ENCODE measurements at places on chromosomes 6 and 20. TPM values are rescaled to one million over a fixed set of nuclear protein-coding genes. Genes with fewer than 3 reads are reported as not detected.

DNA sequence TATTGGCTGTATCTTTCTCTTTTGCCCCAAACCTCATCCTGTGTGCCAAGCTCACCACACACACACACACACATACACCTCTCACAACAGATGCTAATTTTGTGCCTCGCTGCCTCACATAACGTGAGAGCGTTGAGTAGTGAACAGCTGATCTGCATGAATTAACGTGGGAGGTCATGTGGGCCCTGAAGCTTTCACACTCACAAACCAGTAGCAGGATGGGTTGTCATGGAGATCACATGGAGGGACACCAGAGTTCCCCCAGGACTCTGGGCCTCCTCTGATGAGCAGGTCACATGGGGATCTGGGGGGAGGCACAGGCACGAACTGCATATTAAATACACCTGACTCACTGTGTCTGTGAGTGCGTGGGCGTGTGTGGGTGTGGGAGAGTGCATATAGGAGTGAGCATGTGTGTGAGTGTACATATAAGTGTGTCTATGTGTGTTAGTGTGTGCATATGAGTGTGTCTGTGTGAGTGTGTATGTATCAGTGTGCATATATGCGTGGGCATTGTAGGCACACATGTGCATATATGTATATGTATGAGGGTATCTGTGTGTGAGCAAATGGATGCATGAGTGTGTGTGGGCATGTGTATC, 62.7 kb upstream of the SULF2 start:
- no peak for DNase-seq

DNA sequence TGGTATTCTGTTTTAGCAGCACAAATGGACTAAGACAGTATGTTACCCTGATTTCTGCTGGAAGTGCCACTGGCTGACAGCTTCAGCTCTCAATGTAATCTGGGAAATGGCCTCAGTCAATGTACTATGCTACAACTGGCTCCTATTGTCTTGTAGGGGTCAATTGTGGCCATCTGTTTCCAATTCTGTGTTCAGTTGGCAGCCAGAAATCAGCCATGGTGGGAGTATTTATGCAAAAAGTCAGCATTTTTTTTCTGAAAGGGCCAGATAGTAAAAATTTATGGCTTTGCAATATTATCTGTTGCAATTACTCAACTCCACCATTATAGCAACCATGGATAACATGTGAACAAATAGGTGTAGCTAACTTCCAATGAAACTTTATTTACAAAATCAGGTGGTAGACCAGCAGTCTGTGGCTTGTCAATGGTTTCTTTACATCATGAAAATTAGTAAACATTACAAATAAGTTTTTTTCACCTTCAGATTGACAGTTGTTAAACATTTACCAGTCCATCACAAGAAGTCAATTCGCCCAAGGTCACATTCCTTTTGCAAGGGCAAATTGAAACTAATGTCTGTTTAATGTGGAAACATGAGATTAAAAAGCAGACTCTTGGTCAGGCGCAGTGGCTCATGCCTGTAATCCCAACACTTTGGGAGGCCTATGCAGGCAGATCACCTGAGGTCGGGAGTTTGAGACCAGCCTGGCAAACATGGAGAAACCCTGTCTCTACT, 58.3 kb upstream of the TSHZ2 start:
- DNase-seq: no peak

GRCh38 chr6:106069478-106069877, 16.7 kb upstream of the PRDM1 start:
- DNase-seq: peak; percentile 83

DNA sequence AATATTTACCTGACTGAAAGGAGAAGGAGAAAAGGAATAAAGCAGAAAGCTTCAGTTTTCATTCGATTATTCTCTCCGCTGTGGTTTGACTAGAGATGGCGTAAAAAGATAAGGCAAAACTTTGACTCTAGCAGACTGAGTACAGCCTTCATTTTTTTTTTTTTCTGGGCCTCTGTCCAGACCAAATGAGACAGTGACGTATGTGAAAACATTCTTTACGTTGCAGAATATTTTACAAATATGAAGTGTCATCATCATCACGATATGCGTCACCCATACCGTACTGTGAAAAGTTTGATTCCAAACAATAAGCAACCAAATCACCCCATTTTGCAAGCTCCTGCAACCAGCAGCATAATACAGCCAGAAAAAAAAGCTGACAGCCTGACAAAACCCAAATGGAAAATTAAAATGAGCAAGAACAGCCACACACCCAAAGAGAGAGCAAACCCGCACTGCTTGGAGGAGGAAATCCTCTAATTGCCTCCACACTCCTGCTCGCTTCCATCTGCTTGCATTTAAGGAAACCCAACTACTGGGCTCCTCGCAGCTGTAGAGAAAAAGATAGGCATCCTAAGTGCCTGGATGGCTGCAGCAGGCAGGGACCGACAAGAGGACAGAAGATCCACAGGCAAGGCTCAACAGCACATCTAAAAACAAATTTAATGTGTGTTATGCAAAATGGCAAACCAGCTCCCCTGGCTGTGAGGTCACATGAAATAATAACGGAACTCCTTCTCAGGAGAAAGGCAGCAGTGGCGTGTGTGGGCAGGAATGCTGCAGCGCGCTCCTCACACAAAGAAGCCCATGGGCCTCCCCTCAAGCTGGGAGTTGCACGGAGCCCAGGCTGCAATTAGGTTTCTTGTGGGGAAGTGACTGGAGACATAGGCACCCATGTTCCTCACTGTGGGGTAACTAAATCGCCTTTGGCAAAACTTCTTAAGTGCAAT, 113.1 kb downstream of the FYN start:
- no peak for DNase-seq

DNA sequence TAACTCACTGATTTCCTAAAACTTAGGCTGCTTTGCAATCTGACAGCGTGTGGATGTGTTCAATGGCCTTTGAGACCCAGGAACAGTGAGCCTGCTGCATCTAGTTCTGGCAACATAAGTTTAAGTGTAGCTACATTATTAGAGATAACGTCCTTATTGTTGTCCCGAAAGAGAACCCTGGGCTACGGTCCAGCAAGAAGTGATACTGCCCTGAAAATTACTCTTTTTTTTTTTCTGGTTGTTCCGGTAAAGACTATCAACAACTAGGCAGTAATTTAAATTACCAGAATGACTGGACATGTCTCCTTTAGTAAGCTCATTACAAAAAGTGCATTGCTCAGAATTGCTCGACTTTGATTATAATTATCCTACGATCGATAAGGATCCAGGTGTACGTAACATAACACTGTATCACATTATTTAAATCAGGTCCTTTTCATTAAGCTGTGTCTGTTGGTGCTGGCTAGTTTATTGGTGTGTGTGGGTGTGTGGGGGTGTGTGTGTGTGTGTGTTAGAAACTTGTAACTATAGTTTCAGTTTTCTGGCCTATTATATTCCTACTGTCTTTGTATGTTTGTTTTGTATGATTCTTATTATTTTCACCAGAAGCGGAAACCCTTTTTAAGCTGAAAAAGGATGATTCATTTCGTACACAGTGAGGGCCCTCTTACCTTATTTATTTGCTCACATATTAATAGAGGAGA, 3.0 kb downstream of the TSHZ2 start:
- peak; percentile 36 for DNase-seq

DNA sequence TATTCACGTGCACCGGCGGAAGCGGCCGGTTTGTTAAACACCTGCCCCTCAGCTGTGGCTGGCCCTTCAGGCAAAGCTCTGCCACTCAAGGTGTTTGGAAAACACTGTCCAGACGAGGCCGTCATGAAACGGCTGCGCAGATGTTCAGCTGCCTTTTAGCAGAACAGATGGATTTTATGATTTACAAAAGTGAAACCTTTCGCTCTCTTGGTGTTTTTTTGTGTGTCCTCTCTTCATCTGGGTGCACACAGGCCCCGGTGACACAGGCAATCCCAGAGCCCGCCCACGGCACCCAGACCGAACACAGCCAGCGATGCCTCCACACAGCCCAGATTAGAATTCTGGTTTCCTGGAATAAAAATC, 397.0 kb downstream of the SMOC2 start:
- DNase-seq: no peak

GRCh38 chr6:145151624-145152023, 583.7 kb downstream of the EPM2A start:
- no peak for DNase-seq

Gene ATP6V1G2
- 0.80 TPM for total RNA-seq

DNA sequence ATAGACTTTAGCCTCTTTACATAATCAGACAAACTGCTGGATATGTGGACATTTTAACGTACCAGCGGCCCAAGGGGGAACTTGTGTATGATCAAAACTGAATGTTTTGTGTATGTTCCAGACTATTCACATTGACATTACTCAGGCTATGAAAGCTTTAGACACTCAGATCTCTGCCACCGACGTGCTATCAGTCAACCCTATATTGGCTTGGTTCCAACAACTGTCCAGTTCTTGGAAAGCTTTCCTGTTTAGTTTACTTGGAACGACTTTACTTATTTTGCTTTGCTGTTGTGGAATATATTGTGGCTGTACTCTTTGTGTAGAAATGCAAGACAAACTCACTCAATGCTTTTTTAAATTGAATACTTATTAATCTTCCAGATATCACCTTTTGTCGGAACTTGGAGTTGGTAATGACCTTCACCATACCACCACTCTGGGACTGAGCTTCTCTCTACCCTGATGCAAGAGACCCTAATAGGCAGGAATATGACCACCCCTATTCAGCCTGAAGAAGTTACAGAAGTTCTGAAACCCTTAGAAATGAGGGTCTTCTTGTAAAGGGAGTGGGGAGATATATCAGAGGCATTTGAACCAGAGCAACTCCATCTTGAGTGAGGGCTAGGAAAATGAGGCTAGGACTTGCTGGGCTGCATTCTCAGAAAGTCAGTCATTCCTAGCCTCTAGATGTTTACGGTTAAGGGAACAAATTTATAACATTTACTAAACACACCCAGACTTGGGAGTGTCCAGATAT, 49.0 kb upstream of the PAX1 start:
- DNase-seq: no peak

GRCh38 chr6:140669321-140669720, 1294.9 kb upstream of the CITED2 start:
- no peak for DNase-seq

GRCh38 chr6:130903602-130904001, 76.4 kb downstream of the SMLR1 start:
- DNase-seq: no peak

DNA sequence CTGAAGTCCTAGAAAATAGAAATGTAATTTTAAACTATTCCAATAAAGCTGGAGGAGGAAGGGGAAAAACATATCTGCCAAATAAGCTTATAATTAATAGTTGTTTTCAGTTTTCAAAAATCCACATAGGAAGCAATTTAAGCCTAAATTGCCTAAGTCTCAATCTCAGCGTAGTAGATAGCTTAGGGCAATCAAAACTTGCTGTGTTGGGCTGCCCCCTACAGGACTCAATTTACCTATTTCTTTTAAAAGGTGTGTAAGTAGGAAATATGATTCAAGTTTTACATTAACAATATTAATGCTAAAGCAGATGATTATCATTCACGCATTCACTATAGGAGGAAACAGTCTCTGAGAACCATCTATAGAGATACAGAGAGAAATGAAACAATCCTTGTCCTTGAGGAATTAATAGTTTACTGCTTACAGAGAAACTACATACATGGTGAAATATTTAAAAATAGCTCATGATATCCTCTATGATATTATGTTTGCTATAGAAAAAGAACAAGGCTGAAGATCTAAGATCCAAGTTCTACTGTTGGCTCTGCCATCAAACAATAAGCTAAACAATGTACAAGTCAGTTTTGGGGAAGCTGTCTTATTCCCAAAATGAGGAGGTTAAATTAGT, 102.1 kb downstream of the ATG5 start:
- DNase-seq: peak; percentile 58

- peak; percentile 97 for DNase-seq
Observed at GRCh38 chr20:58818586-58819285, 32.0 kb downstream of the GNAS-AS1 start.

DNA sequence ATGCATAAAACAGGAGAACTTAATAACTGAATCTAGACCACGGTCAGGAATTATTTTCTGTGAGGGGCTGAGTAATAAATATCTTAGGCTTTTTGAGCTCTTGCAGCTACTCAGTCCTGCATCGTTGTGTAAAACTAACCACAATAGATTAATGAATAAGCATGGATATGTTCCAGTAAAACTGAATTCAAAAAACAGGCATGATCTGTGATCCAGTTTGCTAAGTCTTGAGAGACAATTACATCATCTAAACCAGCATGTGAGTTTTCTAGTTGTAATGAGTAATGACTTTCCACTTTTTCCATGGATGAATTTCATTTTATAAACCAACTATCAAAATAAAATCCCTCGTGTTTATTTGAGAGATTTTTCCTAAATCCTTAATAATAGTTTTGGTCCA, 336.8 kb downstream of the RFPL4B start:
- DNase-seq: peak; percentile 78

GRCh38 chr6:31764198-31764597, 1.7 kb downstream of the SAPCD1 start:
- no peak for DNase-seq

Gene PHACTR1
- total RNA-seq: 0.33 TPM

Gene APCDD1L
- 1.4 TPM for total RNA-seq

Gene POU5F1
- 1.0 TPM for total RNA-seq

Gene VEGFA
- 491 TPM for total RNA-seq

Gene MUC21
- not detected for total RNA-seq

GRCh38 chr6:6975459-6976111, 132.2 kb upstream of the RREB1 start:
- DNase-seq: no peak

GRCh38 chr6:45447005-45447404, 69.3 kb upstream of the SUPT3H start:
- DNase-seq: no peak

- DNase-seq: no peak
Observed at GRCh38 chr6:125528621-125529041, 220.8 kb upstream of the HEY2 start.

Gene TULP1
- total RNA-seq: not detected

DNA sequence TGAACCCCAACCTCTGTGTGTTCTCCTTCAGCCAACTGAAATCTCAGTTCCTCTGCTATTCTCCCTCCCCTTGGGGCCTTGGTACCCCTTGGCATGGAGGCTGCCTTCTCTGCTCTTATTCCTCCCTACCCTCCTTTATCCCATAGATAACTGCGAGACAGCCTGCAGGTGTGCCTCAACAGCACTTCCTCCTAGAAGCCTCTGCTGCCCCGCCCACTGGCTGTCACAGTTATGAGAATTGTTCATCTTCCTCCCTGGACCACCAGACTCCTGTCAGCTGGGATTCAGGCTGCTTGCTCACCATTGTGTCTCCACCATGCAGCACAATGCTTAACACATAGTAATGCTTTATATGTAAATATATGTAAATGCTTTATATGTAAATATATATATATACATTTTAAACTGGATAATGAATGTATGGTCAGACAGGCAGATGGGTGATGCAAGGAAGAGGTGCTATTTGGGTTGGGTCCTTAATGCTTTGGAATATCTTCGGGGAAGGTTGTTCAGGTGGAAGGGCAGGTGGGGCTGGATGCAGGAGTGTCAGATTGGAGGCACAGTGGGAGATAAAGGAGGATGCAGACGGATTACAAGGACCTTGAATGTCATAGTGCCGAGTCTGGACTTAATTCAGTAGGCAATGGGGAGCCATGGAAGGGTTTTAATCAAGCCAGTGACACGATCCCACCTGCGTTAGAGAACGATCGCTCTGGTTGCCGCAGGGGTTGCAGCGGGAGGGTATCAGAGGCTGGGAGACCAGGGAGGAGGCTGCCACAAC, 4.9 kb downstream of the CDH22 start:
- DNase-seq: no peak

- no peak for DNase-seq
Observed at GRCh38 chr6:3210024-3210610, 17.3 kb downstream of the TUBB2B start.
